Osteoblast (primary cell): ENCODE measurements at places on chromosomes 3 and 15. TPM values are rescaled to one million over a fixed set of nuclear protein-coding genes. Genes with fewer than 3 reads are reported as not detected.
A peak's percentile ranks its signal among the peaks of the same experiment; 100 is the strongest.

Gene MST1
- total RNA-seq = 6.5 and 6.9 TPM in 2 replicates

Gene RABL3
- total RNA-seq = 13.3 and 15.2 TPM in 2 replicates

Gene SLC15A2
- total RNA-seq = under 0.01 and 0.29 TPM in 2 replicates

Gene CDCP1
- total RNA-seq = 4.4 and 7.6 TPM in 2 replicates

Gene MON1A
- 13.0 and 14.1 TPM in 2 replicates for total RNA-seq

- no peak for DNase-seq
Measured at GRCh38 chr15:73682600-73683090, 1.5 kb upstream of the CD276 start.

DNA sequence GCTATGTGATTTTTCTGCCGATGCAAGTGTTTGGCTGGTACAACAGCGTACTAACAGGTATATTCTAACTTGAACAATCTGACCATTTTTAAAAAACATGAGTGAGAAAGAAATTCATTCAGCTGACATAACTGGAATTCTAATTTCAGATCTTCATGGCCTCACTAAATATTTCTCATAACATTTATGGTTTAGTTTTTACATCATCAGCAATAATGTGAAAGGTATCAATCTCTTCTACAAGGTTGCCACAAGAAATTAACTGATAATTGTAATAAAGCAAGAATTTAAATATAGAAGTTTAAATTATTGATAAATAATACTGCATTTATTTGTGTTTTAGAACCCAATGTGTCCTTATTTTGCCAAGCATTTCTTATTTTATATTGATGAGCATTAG, 5.2 kb upstream of the C3orf80 start:
- no peak for DNase-seq

GRCh38 chr3:27639271-27639670, 82.9 kb downstream of the EOMES start:
- DNase-seq = no peak

- DNase-seq = no peak
Measured at GRCh38 chr15:52031556-52031955, 12.5 kb downstream of the MAPK6 start.

DNA sequence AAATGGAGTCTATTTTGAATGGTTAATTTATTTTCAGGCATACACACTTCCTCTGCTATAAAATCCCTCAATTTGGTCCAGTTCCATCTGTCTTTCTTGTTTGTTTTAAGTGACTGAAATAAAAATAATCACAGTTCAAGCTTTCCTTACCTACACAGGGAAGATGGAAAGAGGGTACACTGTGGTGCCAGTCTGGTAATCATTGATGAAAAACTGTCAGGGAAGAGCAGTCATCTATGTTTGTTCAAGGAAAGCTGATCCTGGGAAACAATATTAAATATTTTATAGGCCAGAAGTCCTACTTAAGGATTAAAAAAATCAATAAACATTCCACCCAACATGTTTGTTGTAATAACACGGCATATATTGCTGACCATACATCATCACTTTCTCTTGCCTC, 115.2 kb upstream of the KCNMB2 start:
- no peak for DNase-seq

- DNase-seq = peak; percentile 68
Measured at GRCh38 chr3:149579838-149580542, 77.8 kb downstream of the WWTR1 start.

- no peak for DNase-seq
Measured at GRCh38 chr15:76150513-76150912, 90.7 kb downstream of the TMEM266 start.

DNA sequence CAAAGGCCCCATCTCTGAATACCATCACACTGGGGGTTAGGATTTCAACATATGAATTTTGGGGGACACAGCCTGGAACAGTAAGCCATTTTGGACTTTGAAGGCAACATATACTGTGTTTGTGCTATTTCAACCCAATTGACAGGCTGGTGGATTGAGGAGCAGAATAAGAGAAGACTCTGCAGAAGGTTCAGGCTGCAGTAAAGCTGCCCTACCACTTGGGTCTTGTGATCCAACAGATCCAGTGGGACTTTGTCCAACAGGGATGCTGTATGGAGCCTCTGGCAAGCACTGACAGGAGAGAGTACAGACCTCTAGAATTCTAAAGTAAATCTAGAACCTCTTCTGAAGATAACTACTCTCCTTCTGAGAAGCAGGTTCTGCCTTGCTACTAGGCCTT, 1.1 kb upstream of the BCL2L10 start:
- DNase-seq = no peak

GRCh38 chr3:135349254-135349948, 554.3 kb downstream of the EPHB1 start:
- no peak for DNase-seq

- DNase-seq = no peak
Measured at GRCh38 chr3:98008855-98009254, 26.3 kb downstream of the GABRR3 start.
